ENCODE measurements at places on chromosomes 6 and 20. TPM values are rescaled to one million over a fixed set of nuclear protein-coding genes. Genes with fewer than 3 reads are reported as not detected.

LY6G6F gene
- total RNA-seq = not detected

FGD2 gene
- 0.50 TPM for total RNA-seq

ZBTB2 gene
- 8.9 TPM for total RNA-seq

DNA sequence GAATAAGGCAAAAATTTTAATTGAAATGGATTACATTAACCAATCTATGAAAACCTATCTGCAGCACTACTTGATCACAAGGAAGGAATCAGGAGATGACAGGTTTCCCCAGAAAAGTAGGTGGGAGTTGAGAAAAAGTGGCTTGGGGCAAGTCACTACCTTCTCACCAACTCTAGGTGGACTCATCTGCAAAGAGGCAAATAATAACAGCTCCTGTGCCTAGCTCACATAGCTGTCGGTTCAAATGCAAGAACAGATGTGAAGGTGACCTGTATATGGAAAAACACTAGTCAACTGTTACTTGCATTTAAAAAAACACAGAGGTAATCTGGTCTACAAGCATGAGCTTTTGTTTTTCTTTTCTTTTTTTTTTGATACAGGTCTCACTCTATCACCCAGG lies 67.2 kb downstream of the POPDC3 start:
- peak; percentile 20 for DNase-seq

GRCh38 chr6:113690281-113691259 lies 166.6 kb upstream of the MARCKS start:
- peak; percentile 21 for DNase-seq

GRCh38 chr6:151141685-151142084 lies 98.1 kb upstream of the AKAP12 start:
- no peak for DNase-seq

GRCh38 chr20:53617791-53618489 lies 24.3 kb upstream of the ZNF217 start:
- DNase-seq = peak; percentile 95

DNA sequence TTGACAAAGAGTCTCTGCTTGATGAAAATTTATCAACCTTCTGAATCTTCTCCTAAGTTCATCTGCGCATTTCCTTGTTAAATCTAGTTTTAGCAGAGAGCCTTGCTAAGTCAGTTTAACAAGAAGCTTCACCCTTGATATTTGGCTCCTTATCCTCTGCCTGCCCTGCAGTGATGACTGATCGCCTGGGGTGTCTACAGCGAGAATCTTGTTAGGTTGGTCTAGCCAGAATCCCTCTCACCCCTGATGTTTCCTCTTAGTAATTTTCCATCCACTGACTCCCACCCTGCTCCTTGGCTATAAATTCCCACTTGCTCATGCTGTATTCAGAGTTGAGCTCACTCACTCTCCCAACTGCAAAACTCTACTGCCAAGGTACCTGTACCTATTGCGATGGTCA lies 114.1 kb downstream of the TENT5A start:
- no peak for DNase-seq

- no peak for DNase-seq
Measured at GRCh38 chr6:149387779-149388512, 12.1 kb upstream of the SUMO4 start.

DNA sequence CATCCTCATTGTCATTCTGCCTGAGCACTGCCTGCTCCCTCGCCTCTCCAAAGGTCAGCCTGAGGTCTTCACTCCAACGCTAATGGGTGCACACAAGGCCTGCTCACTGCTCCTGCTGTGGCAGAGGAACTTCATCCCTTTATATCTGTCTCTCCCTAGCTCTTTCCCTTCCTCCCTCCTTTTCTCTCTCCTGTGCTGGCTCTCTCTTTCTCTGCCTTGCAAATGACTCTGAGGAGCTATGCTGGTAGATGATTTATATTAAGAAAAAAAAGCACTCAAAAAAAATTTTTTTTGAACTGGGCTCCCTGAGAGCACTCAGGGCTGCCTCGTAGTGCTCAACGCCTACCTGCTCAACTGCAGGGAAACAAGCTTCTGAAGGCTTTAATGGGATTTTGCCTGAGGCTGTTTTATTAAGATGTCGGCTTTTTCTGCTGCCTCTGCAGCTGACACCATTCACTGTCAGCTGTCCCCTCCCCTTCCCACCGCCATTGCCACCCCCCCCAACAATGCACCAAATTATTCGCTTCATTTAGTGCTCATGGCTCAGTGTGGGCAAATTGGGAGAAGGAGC lies 137.7 kb upstream of the DEFB112 start:
- no peak for DNase-seq

- DNase-seq = no peak
Measured at GRCh38 chr6:52424513-52424912, 4.4 kb downstream of the EFHC1 start.

- DNase-seq = no peak
Measured at GRCh38 chr20:7703551-7703961, 236.7 kb downstream of the HAO1 start.

DNA sequence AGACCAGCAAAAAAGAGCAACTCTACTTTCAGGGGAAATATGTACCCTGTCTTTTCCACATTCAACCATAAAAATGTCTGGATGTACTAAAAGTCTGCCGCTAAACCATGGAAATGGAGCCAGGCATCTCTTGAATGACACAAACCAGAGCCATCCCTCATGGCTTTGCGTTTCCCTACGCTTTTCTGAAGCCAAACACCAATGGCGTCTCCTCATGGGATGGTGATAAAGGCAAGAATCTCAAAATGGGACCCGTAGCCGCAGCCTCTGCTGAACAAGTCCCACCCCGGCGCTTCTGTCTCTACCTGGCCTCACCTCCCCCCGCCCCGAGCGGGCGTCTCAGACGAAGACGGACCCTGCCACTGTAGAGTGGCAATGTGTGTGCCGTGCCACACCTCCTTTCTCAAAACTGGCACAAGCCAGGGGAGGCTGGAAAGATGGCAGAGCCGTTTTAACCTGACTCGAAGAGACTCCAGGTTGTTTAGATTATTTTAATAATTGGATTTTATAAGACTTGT lies 80.3 kb upstream of the AFDN start:
- no peak for DNase-seq

GRCh38 chr6:72084992-72085569 lies 198.7 kb downstream of the RIMS1 start:
- no peak for DNase-seq

- peak; percentile 81 for DNase-seq
Measured at GRCh38 chr6:142902636-142903053, 42.3 kb downstream of the HIVEP2 start.

DNA sequence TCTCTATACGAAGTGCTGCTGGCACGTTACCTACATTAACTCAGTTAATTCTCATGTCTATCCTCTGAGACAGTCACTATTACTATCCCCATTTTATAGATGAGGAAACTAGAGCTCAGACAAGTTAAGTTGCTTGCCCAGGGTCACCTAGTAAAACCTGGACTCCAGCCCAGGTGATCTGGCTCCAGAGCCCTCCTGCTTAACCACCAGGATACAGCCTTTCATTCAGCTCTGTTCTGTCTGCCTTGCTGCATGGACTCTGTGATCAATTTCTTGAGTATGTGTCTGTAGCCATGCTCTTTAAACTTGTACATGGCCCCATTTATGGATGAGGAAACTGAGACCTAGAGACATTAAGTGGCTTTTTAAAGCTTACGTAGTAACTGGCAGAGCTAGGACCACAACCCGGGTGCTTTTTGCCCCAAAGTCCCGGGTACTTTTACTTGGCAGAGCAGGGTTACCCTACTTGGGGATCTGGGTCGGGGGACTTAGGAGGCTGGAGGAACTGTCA lies 4.7 kb downstream of the CDKN1A start:
- no peak for DNase-seq

DNA sequence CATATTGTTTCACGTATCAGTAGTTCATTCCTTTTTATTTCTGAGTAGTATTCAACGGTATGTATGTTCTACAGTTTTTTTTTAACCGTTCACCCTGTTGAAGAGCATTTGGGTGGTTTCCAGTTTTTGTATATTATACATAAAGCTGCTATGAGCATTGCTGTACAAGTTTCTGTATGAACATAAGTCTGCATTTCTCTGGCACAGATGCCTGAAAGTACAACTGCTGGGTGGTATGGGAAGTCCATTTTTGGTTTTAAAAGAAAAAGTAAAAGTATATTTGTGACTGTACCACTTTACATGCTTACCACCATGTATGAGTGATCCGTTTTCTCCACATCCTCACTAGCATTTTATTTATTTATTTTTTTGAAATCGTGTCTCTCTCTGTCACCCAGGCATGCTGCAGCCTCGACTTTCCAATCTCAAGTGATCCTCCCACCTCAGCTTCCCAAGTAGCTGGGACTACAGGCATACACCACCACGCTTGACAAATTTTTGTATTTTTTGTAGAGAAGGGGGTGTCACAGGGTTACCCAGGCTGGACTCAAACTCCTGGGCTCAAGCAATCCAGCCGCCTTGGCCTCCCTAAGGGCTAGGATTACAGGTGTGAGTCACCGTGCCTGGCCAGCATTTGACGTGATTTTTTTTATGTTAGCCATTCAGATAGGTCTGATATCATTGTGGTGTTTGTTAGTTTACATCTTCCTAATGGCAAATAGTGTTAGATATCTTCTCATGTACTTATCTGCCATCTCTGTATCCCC lies 11.0 kb upstream of the SIM1 start:
- DNase-seq = no peak

GRCh38 chr6:131755597-131755996 lies 44.8 kb upstream of the CTAGE9 start:
- no peak for DNase-seq

DNA sequence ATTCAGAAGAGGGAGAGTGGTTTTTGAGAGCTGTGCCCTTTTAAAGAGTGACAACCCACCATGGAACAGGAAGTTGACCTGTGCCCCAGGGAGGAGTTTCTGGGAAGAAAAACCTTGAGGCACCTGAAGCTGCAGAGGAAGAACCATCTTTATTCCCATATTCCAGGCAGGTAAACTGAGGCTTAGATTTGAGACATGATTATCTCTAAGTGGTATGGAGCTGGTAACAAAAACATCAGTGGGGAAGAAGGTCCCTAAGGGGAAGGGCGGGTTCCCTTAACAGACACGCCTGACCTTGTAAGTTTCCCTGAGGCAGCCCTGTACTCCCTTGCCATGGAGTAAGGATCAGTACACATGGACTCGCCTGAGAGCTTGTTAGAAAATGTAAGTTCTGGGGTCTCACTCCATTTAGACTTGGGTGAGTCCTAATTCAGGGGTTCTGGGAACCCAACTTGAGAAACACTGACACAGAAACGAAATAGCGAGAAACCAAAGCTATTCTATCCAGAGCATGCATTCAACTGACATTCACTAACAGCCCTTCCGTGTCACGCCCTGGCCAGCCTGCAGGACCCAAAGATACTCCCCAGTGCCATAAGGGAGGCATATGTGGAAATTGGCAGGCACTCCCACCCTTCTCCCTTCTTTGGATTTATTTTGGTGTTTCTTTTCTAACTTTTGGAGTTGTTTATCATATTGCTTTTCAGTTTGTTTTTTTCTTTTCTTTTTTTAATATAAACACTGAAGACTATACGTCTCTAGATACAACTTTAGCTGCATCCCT lies 90.9 kb downstream of the DLGAP4 start:
- no peak for DNase-seq

DNA sequence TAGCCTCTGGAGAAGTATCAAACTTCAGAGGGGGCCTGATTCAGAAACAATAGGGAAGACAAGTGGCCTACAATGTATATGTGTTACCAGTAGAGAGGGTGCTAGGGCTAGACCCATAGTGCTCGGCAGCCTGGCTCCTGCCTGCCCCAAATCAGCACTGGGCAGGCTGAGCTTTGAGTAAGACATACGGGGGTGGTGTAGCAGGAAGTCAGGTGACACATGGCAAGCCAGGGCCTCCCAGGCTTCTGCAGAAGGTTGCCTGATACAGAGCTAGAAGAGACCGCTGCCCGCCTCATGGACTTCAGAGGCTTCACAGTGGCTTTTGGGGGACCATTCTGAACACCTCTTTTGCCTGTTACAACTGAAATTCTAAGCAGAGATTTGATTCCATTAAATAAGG lies 43.4 kb downstream of the RALY start:
- no peak for DNase-seq

DNA sequence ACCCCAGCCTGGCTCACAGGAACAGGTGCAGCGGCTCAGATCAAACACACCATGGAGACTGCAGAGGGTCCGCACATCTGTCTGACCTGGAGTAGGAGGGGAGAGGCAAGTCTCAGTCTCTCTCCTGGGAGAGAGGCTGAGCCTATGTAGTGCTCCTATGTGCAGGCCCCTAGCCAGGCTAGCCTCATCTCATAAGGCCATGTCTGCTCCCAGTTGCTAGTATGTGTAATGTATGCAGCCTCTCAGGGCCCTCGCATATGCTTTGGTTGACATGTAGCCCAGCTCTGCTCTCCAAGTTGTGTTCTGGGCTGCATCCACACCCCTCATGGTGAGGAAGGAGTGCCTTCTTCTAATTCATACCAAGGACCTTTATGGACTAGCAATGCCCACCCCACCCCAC lies 11.8 kb downstream of the TNXB start:
- no peak for DNase-seq

DNA sequence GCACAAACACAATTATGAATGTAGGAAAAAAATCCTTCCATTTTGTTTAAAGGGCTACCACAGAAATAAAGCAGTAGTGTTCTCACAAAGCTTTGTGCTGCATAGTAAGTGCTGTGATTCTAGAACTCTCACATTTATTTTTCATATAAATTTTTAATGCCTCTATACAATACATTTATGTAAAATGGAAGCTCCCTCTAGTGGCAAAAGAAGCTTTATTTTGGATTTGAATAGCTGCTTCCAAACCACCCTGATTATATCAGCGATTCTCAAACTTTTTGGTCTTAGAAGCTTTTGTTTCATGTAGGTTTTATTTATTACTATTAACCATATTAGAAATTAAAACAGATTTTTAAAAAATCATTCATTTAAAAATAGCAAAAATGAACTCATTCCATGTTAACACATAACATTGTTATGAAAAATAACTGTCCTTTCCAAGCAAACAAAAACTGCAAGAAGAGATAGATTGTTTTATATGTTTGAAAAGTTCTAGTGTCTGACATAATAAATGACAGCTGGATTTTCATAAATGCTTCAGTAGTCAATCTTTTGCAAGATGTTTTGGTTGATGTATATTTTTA lies 38.4 kb downstream of the HS3ST5 start:
- DNase-seq = peak; percentile 43

GRCh38 chr6:138328210-138328609 lies 49.5 kb upstream of the SMIM28 start:
- no peak for DNase-seq

DNA sequence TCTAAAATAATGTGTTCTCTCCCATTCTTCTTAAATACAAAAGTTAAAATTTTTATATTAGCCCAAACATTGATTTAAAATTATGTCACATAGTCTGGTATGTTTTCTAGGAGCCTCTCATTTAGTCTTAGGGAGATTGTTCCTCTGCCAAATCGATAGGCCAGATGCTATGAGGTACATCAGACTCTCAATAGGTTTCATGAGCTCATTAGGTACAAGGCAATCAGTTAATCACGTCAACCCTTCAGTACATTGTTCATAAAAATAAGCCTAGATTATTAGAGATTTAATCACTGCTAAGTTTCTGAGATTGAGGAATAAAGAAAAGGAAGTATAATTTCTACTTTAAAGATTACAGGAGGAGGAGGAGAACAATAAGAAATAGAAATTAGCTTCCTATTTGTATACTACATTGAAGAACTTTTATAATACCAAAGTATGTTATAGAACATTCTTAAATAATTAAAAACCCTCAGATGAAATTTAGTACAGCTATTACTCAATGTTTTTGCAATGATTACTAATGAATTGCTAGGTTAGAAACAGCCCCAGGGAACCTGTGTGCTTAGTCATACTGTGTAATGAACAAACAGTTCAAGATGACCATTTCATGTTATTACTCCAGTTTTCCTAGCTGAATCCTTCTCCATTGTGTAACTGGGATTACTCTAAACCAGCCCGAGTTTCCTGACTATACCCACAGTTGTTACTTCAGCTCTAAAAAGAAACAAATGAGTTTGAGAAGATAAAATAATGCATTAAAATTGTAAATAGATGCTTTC lies 117.0 kb downstream of the BMP5 start:
- peak; percentile 41 for DNase-seq
